Upper lobe of left lung (tissue), 6 donors: ENCODE measurements at places on chromosomes 1 and 21. TPM values are rescaled to one million over a fixed set of nuclear protein-coding genes. Genes with fewer than 3 reads are reported as not detected.

- DNase-seq = no peak
These were observed 7.0 kb upstream of the RWDD3 start for GRCh38 chr1:95226781-95227660.

DNA sequence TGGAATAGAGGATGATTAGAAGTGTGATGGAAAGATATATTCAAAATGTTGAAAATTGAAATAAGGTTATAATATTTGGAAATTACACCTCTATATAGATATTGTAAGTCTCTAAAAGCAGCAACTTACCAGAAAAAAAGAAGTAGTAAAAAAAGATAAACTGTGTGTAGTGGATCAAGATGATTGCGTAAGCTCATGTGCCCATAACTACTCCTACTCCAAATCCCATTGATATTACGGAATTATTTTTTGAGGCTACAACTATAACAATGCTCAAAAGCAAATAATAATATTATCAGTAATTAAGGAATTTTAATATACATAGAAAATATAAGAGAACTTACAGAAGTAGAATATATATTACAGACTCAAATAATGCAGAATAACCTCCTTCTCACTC is 33.6 kb downstream of the CATSPERE start:
- DNase-seq = no peak

- no peak for DNase-seq
These were observed 20.0 kb upstream of the WARS2 start for GRCh38 chr1:119160409-119160808.

DNA sequence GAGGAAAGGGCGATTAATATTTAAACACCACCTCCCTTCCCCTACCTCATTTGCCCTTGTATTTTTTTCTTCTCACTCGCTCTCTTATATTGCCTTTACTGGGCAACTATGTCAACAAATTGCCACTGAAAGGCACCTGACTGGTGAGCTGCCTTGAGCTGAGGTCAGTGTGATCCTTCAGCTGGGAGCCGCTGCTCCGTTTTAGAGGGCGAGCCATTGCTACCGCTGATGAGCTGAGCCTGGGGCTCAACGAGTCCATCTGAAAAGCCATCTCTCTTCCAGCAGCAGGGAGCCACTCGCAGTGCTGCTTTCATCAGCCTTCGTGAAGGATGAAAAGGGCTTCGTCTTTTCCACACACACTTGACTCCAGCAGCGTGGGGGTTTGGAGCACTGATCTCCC is 108.0 kb upstream of the KIF26B start:
- DNase-seq = peak; percentile 35

Gene NME7
- total RNA-seq = 10.9 TPM

Gene DIO1
- total RNA-seq = not detected

Gene BARHL2
- not detected for total RNA-seq

Gene TAS1R1
- not detected for total RNA-seq
